ENCODE measurements at places on chromosomes 6 and 20.

GRCh38 chr20:62652894-62653305 lies 10.6 kb downstream of the SLCO4A1 start:
- no peak for DNase-seq

DNA sequence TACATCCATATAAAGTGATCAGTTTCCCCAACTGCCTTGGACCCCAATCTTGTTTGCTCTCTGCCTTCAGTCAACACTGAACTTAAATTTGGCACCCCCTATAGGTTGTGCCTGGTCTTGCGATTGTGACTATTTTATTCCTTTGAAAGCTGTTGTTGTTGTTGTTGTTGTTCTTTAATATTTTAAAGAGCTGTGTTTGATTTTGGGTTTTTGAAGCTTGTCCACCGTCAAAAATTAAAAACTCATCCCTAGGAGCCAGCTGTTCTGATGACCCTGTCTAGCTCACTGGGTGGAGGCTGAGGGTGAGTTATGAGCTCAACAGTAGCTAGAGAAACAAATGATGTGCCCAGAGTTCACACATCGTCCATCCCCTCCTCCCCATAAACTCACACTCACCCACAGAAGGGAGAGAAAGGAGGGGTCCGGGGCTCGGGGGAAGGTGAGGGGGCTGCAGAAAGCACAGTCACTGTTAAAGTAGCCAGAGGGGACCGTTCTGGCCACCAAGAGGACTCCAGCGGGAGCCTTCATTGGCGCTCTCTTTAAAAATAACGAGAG lies 4.0 kb downstream of the SIM1 start:
- peak; percentile 55 for DNase-seq

DNA sequence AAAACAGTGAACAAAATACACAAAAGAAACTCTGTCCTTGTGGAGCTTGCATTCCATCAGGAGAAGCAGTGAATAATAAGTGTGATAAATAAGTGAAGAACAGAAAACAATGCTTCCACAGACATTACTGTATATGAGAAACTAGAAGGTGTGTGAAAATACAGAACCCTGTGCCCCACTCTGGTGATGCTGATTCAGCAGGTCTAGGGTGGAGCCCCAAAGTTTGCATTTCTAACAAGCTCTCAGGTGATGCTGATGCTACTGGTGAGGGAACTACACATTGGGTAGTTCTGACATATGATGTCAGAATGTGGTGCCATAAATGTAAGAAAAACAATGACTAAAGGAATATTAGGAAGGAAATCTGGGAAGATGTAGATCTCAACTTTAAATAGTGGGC lies 601.4 kb upstream of the BTBD3 start:
- DNase-seq, result no peak

DNA sequence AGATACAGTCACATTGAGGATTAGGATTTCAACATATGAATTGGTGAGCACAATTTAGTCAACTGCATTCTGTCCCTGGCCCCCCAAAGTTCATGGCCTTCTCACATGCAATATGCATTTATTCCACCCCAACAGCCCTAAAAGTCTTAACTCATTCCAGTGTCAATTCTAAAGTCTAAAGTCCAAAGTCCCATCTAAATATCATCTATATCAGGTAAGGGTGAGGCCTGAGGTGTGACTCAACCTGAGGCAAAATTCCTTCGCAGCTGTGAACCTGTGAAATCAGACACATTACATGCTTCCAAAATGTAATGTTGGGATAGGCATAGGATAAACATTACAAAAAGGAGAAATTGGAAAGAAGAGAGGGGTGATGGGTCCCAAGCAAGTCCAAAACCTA lies 27.8 kb downstream of the CLIC5 start:
- DNase-seq, result no peak

DNA sequence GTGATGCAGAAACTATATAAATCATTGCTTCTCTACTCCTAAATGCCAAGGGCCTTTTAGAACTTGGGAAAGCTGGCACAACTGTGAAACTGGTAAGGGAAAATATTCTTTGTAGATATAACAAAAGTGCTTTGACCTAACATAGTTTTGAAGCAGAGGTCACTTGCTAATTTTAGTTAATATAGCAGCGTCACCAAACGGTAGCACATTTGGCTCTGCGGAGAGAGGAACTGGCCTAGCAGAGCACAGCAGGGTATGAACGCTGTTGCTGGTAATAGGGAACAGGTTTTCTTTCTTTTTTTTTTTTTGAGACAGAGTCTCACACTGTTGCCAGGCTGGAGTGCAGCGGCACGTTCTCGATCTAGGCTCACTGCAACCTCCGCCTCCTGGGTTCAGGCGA lies 67.4 kb downstream of the ECT2L start:
- DNase-seq, result no peak

DNA sequence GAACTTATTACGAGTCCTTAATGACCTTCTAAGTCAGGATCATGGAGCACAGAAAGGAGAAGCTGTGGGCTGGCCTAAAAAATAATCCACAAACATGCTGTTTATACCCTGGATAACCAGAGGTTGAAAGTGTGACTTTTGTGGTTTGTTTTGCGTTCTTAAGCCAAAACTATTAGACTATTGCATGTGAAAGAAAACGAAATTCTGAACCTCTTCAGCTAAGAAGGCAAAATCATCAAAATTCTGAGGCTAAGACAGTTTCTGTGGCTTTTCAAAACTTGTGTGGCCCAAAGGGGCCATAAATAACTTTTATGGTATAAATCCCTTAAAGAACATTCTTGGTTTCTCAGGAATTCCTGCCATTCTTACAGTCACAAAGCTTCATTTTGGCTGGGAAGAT lies 251.0 kb downstream of the UST start:
- DNase-seq, result peak; percentile 36

DNA sequence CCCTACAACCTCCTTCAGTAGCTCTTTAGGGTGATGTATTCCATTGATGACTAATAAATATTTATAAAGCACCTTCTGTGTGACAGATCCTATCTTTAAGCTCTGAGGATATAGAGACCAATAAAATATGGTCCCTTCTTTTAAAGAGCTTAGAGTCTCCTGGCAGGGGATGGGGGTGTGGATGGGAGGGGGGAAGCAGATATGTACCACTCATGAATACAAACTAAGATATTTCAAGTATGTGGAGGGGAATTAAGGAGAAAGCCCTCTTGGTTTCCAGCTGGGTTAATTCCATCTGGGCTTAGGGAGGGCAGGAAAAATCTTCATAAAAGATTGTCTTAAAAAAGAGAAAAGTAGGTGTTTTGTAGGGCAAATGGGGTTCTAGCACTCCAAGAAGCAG lies 21.6 kb upstream of the FBXO9 start:
- peak; percentile 50 for DNase-seq

GRCh38 chr6:33583591-33584155 lies 3.6 kb upstream of the BAK1 start:
- no peak for DNase-seq

GRCh38 chr6:145073811-145074210 lies 661.5 kb downstream of the EPM2A start:
- no peak for DNase-seq

GRCh38 chr6:61841958-61842357 lies 444.1 kb downstream of the KHDRBS2 start:
- DNase-seq, result peak; percentile 74

DNA sequence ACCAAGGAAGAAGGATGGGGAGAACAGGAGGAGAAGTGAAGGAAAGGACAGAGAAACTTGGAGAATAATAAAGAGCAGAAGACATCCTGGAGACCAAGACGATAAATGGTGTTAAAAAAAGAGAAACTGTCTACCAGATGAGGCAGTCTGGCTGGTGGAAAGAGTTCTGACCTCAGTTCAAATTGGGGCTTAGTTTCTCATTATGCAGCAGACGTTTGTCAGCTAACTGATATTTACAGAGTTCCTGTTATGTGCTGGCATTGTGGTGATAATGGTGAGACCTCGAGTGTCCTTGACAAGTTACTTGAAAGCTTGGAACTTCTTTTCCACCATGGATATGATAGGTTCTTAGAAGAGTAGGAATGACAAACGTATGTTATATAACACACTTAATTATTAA lies 142.7 kb downstream of the LRRC1 start:
- DNase-seq, result no peak

DNA sequence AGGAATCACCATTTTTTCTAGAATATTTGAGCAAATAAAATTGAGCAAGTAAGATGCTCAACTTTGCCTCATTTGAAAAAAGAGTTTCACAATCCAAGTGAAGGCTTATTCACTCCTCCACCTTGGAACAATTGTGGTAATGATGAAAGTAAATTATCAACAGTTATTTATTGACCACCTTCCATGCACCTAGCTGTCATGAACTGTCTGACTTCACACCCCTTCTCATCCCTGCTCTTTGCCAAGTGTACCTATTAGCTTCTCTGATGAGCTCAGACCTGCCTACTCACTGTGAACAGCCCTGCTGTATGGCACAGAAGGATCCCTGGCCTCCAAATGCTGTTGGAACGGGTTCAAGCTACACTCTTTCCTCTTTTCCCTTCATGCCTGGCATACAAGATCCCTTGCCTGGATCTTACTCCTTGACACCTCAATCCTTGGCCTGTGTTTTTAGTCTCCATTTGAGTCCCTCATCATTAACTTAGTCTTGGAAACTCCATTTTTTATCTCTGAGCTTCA lies 99.0 kb upstream of the PREP start:
- peak; percentile 72 for DNase-seq

DNA sequence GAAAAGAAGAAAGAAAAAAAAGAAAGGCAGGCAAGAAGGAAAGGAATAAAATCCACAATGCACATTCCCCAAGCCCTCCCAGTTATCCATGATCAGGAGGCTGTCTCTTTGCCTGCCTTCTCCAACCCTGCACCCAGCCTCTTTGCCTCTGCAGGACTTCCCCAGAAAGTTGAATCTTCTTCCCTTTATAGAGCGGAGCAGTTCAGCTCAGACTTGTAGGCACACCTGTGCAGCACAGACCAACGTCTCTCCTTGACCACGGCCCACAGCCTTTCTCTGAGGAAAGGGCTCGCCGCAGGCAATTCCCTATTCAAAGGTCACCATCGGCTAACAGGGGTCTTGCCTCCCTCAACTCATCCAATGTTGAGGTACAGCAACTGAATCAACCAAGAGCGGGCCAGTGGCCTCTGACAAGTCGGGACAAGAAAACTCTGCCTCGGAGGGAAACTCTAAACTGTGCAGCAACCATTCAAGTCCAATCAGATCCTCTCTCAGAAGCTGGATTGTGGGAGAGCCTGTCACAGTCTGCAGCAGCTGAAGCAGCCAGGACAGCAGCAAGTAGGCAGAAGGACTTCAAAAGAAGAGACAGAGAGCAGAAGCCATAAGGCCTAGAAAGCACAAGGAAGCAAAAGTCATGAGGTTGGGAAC lies 529.2 kb upstream of the JARID2 start:
- no peak for DNase-seq

- no peak for DNase-seq
These were observed 68.9 kb downstream of the MAN1A1 start for GRCh38 chr6:119280668-119281067.

DNA sequence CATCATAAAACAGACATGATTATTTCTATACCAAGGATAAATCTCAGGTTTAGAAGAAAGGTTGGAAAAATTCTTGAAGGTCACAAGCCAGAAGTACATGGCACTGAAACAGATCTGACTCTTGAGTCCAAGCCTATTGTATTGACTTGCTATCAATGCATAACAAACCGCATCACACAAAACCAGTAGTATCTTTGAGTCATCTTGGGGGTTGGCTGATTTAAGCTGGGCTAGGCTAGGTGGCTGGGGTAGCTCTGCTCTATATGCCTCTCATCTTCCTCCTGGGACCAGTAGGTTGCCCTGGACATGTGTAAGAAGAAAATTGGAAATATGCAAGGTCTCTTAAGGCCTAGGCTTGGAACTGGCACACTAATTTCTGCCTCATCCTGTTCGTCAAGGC lies 37.0 kb upstream of the RAB23 start:
- DNase-seq, result no peak

GRCh38 chr20:5715071-5715841 lies 34.9 kb upstream of the SHLD1 start:
- DNase-seq, result no peak

DNA sequence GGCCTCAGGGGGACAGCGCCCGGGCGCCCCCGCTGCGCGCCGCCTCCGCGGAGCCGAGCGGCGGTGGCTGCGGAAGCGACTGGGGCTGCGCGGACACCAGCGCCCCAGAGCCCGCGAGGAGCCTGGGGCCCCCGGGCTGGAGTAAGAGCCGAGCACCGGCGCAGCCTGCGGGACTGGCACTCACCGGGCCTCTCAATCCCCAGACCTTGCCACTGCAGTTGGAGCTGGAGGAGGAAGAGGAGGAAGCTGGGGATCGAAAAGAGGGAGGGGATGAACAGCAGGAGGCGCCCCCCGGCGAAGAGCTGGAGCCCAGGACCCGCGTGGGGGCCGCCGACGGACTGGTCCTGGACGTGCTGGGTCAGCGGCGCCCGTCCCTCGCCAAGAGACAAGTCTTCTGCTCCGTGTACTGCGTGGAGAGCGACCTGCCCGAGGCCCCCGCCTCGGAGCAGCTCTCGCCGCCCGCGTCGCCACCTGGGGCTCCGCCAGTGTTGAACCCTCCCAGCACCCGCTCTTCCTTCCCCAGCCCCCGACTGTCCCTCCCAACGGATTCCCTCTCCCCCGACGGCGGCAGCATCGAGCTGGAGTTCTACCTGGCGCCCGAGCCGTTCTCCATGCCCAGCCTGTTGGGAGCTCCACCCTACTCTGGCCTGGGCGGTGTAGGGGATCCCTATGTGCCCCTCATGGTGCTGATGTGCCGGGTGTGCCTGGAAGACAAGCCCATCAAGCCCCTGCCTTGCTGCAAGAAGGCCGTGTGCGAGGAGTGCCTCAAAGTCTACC lies 590 bp downstream of the RNF217 start:
- DNase-seq, result no peak

DNA sequence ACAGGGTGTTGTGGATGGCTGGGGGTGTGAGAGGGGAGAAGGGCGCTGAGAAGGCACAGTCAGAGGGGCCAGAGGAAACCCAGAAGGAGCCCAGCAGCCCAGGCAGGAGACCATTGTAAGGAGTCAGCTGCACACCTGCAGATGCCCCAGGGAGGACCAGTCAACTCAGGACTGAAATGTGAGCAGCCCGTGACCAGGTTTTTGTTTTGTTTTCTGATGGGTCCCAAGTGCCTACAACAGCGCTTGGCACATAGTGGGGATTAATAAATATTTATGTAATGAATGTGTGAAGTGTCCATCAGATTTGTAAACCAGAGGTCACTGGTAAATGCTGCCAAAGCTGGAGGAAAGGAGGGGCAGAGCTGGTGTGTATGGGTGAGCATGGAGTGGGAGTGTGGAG lies 30.2 kb downstream of the TRAM2 start:
- no peak for DNase-seq
